ENCODE measurements at places on chromosomes 3 and 15.

DNA sequence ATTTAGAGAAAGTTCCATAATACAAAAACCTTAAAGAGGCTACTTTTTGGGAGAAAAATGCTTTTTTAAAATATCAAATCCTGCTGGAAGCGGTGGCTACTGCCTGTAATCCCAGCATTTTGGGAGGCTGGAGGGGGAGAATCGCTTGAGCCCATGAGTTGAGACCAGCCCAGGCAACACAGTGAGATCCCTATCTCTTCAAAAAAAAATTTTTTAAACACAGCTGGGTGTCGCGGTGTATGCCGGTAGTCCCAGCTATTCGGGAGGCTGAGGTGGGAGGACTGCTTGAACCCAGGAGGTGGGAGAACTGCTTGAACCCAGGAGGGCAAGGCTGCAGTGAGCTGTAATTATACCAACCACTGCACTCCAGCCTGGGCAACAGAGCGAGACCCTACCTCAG is 14.2 kb downstream of the SLTM start:
- DNase-seq: no peak

GRCh38 chr3:61237858-61238257 is 13.4 kb downstream of the FHIT start:
- DNase-seq: no peak

GRCh38 chr15:95451938-95452337 is 878.6 kb upstream of the NR2F2 start:
- DNase-seq: no peak

DNA sequence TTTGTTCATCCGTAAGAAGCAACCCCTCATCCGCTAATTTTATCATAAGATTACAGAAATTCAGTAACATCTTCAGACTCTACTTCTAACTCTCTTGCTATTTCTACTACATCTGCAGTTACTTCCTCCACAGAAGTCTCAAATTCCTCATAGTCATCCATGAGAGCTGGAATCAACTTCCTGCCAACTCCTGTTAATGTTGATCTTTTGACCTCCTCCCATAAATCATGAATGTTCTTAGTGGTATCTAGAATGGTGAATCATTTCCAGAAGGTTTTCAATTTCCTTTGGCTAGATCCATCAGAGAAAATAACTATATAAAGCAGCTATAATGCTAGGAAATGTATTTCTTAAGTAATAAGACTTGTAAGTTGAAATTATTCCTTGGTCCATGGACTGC is 115.1 kb downstream of the TAFA4 start:
- DNase-seq: no peak

- DNase-seq: no peak
Measured at GRCh38 chr3:127131424-127132170, 61.3 kb upstream of the PRR23E start.

DNA sequence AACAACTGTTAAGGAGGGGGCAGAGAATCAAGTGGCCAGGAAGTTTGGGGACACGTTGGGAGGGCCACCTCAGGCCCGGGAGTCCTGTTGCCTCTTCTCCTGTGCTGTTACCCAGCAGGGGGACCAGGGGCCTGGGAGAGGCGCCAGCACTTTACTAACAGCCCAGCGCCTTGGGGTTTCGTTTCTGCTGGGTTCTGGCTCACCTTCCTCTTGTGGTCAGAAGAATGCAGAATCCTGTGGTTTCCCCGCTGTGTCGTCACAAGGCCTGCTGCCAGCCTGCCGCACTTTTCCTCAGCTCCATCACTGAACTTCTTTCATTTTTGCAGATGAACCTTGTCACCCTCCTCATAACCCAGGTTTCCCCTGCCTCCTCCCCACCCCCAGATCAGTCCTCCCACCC is 67.7 kb downstream of the SLC30A4 start:
- peak; percentile 83 for DNase-seq

GRCh38 chr3:70919091-70919490 is 606.7 kb upstream of the MDFIC2 start:
- DNase-seq: no peak

- DNase-seq: no peak
Measured at GRCh38 chr3:53495146-53495519, 722 bp downstream of the CACNA1D start.

GRCh38 chr15:98651581-98652220 is 3.4 kb downstream of the IGF1R start:
- DNase-seq: no peak

GRCh38 chr3:128322030-128323022 is 144.4 kb downstream of the DNAJB8 start:
- DNase-seq: peak; percentile 52

DNA sequence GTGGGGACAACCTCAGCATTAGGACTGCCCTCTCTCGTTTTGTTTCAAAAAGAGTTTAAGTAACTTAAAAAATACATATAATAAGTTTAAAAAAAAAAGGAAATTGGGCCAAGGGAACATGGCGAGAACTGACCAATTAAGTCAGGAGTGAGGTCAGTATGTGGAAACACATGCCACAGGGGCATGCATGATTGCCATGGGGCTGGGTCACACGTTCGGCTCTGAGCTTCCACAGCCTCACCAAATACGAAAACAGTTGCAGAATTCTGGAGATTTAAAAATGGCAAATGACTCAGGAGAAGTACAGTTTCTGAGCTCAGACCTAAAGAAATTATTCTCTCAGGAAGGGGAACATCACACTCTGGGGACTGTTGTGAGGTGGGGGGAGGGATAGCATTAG is 24.1 kb downstream of the PDE8A start:
- no peak for DNase-seq

DNA sequence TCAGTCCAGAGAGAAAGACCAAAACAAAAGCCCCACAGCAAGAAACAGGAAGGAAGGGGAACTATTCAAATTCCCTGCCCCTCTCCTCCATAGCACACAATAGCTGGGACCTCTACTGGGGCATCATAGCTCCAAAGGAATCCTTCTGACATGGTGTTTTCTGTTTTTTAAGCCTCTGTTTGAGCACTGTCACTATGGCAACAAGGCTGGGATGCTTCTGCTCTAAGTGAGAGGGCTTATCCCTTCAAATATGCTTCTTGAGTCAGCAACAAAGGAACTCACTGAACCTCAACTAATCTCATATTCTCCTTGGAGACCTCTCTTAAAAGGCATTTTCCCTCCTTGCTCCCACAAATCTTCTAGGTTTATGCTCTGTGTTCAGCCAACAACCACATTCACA is 40.5 kb downstream of the MYLK start:
- no peak for DNase-seq

DNA sequence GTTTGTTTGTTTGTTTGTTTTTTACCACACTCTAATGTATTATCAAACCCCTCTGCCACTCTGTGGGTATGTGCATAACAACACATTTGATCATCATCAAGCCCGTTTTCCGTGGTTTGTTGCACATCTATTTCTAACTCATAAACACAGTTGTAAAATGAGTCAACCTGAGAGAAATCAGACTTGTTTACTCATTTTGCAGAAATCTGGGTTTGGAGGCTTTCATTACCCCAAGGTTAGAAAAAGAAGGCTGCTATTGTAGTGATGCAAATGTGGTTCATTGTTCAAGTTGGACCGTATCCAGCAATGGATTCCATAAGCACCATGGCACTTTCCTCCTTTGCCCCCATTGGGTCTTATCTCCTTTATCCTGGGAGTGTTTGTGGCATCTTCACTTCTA is 353.2 kb upstream of the SOX2 start:
- DNase-seq: no peak

GRCh38 chr3:126913524-126913923 is 69.4 kb upstream of the PLXNA1 start:
- DNase-seq: no peak

- DNase-seq: no peak
Measured at GRCh38 chr15:47964229-47964628, 156.6 kb upstream of the SLC24A5 start.

DNA sequence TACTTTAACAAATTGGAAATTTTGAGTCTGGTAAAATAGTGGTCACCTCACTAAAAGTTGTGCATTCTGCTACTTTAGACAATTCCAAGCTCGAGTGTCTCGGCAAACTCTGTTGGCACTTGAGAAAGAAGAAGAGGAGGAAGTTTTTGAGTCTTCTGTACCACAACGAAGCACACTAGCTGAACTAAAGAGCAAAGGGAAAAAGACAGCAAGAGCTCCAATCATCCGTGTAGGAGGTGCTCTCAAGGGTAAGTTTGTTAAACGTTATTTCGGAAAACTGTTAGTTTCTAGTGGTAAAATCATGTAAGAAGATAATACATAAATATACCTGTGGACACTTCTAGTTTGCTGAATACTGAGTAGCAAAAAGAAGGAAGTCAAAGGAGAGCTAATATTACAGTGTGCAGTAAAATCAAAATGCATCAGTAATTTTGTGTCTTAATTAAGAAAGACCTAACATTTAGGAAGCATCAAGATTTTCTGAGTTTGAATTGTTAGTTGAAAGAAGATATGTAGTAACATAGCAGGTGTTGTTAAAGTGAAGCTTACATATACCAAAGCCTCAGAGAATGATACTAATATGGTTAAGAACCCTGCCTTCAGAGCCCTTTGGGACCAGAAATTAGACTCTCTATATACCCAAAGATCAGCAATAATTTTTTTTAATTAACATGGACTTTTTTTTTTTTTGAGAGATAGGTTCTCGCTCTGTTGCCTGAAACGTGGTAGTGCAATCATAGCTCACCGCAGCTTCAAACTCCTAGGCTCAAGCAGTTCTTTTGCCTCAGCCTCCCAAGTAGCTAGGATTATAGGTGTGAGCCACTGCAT is 23.0 kb downstream of the BUB1B start:
- no peak for DNase-seq

DNA sequence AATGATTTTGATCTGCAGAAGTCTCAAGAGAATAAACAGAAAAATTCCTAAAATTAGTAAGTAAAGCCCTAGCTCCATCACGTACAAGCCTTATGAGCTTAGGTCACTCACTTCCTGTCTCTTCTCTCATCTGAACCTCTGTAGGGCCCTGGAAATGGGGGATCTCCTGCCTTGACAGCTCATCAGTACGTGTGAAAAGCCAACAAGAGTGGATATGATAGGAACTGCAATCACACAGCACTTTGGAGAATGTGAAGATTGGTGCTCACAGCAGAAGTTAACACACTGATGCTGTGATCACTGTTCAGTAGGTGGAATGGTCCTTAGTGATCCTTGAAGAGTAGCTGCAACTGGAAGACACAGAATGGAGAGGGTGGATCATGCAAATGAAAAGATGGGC is 27.8 kb upstream of the ALDH1L1 start:
- no peak for DNase-seq

DNA sequence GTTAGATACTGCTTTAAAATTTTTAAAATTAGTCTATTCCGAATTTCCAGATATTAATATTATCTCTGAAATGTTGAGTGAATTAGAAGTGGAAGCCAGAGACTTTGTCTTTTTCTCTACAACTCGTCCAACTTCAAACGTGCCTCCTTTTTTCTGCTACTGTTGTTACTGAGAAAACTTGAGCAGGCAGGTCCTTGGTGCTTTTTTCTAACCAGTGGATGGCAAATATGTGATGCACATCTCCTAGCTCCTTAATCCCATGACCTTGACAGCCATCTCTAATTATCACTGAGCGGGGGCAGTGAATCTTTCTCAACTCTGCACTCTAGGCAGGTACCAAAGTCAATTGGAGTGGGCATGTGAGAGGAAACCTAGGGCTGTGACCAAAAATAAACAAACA is 50.7 kb downstream of the FNDC3B start:
- no peak for DNase-seq

DNA sequence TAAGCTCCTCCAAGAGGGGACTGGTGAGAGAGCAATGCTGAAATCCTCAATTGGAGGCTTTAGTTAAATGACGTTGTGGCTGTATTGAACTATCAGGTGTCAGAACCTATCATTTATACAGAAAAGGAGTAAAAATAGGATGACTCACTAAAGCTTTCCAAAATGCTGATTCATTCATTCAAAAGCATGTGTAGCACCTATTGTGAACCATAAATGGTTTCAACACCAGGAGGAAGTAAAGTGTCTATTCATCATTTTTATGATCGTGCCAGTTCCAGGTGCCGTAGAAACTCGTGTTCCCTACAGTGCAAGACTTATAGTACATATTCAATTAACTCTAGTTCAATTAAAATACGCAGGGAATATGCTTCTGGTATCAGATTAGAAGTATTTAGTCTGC is 66.5 kb upstream of the ARRDC4 start:
- no peak for DNase-seq

- DNase-seq: no peak
Measured at GRCh38 chr15:29094711-29095110, 174.9 kb downstream of the NSMCE3 start.

Data from central memory CD4-positive, alpha-beta T cell (primary cell).